ENCODE measurements at places on chromosomes 1 and 21.

- no peak for ATAC-seq
Measured at GRCh38 chr1:212463565-212464285, 31.0 kb downstream of the NENF start.

DNA sequence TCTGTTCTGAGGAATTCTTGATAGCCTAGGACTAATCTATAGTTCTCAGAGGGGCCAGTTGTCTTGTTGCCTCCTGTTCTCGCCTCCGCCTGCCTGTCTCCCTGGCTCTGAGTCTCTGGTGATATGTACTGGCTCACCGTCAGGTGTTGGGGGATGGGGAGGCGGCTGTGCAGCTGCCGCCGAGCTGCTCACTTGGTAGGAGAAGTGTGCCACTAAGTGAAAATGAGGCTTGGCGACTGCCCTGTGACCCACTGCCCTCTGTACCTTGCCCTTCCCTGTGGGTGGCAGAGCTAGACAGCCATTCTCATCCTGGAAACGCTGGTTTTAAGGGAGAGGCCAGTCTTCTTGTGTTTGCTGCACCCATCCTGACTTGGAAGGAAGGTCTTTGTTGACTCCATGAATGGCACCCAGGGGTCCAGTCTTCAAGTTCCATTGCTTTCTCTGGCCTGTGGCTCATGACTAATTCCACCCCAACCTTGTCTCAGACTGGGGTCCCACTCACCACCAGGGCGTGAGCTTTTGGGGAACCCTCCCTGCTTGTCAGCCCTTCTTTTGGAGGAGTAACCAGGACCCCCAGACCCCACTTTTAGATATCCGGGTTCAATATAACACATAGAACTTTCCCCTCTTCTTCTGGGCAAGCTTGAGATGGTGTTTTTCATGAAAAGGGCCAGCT, 120.6 kb downstream of the CACNA1E start:
- no peak for ATAC-seq

DNA sequence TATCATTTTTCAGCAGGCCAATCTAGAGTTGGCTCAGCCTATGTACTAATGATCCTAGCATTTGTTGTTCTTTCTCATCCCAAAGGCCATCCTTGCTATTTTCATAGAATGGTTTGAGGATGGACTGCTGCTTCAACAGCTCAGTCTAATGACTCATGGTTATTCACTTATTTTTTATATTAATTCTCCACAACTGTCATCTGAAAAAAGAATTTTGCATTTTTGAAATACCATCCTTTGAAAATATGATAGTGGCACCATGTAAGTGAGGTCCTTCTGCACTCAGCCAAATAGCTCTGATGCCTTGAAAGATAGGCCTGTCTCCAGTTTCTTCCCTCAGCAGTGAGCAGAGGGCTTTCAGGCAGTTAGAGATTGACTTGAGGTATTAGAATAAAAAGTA, 377.5 kb downstream of the LMO4 start:
- no peak for ATAC-seq

GRCh38 chr1:205144046-205144720, 22.4 kb upstream of the RBBP5 start:
- ATAC-seq: no peak

GRCh38 chr1:4792565-4792964, 138.2 kb downstream of the AJAP1 start:
- ATAC-seq: no peak

DNA sequence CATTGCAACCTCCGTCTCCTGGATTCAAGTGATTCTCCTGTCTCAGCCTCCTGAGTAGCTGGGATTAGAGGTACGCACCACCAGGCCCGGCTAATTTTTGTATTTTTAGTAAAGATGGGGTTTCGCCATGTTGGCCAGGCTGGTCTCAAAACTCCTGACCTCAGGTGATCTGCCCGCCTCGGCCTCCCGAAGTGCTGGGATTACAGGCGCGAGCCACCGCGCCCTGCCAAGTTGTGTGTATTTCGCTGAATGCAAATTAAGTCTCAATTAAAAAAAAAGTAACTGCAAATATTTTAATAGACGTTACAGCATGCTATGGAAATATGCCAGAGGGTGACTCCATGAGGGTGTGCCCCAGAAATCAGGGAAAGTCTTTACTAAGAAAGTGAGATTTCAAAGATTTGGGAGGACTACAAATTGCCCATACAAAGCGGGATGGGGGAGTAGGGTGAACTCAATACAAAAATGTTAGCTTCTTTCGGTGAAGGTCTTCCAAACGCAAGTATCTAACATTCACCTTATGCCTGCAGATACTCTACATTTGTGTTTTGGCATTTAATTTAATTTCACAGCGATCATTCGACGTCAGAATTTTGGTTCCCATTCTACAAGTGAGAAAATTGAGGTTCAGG, 85.6 kb downstream of the NKAIN1 start:
- peak; percentile 14 for ATAC-seq

- no peak for ATAC-seq
Measured at GRCh38 chr1:214662223-214662785, 59.3 kb downstream of the CENPF start.

- no peak for ATAC-seq
Measured at GRCh38 chr21:42612390-42612789, 41.0 kb upstream of the PDE9A start.

DNA sequence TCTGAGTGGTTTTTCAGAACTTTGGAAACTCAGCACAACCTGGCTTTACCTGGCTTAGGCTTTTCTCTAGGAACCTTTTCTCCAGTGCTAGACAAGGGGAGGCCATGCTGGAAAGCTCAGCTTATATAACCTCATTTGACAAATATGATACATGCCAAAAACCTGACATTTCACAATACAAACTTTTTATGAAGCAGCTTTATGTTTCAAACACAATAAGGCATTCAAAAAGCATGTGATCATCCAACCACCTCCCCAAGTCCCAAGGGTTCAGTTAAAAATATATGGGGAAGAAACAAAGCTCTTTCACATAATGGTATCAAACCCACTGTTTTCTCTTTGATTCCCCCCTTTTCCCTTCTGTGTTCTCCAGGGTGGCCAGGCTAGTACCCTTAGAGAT, 63.7 kb downstream of the ZC3H11B start:
- no peak for ATAC-seq

GRCh38 chr1:35261412-35262120, 6.9 kb upstream of the ZMYM4 start:
- peak; percentile 95 for ATAC-seq

GRCh38 chr1:116255486-116256285, 117.4 kb upstream of the ATP1A1 start:
- peak; percentile 80 for ATAC-seq

- ATAC-seq: no peak
Measured at GRCh38 chr1:26696119-26696653, 371 bp downstream of the ARID1A start.

- peak; percentile 7 for ATAC-seq
Measured at GRCh38 chr1:20660847-20661206, 342 bp downstream of the DDOST start.

DNA sequence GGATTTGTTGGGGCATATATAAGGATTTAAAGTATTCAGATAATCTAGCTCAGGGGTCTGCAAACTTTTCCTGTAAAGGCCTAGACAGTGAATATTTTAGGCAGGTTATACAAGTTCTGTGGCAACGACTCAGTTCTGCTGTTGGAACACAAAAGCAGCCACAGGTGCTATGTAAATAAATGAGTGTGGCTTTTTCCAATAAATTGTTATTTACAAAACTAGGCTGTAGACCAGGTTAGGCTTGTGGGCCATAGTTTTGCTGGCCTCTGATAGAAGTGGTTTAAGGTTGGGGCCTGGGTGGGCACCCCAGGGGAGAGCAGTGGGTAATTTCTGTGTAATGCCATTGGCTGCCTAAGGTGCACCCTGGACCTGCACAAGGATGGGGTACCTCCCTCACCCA, 16.9 kb upstream of the IGFN1 start:
- ATAC-seq: no peak

DNA sequence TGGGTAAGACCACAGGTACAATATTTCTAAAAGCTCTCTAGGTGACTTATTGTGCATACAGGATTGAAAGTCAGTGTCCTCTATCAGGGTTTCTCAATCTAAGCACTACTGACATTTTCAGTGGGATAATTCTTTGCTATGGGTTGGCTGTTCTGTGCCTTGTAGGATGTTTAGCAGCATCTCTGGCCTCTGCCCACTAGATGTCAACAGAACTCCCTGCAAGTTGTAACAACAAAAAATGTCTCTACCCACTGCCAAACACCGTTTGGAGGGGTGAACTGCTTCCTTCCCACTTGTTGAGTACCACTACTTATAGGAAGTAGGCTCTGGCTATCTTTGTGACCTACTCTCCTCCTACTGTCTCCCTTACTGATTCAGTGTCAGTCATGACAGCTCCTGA, 90.1 kb upstream of the ZRANB2 start:
- no peak for ATAC-seq

- ATAC-seq: peak; percentile 96
Measured at GRCh38 chr1:3319874-3320245, 134.6 kb upstream of the ARHGEF16 start.

DNA sequence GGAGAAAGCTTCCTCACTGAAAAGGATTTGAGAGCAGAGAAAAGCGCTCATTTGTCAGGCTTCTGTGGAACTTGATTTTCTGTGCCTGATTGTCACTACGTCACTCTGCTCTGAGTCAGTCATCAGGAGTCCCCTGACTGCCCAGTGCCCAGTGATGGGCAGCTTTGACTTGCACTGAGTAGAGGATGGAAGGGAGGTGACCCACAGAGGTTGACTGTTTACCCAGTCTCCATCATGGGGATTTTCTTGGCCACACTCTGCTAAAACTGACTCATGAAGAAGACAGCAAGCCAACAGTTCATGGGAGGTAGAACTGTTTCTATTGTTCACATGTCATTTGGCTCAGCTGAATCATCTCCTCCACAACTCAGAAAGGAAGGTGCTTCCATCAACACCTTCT, 82.1 kb upstream of the DUSP10 start:
- ATAC-seq: peak; percentile 96

DNA sequence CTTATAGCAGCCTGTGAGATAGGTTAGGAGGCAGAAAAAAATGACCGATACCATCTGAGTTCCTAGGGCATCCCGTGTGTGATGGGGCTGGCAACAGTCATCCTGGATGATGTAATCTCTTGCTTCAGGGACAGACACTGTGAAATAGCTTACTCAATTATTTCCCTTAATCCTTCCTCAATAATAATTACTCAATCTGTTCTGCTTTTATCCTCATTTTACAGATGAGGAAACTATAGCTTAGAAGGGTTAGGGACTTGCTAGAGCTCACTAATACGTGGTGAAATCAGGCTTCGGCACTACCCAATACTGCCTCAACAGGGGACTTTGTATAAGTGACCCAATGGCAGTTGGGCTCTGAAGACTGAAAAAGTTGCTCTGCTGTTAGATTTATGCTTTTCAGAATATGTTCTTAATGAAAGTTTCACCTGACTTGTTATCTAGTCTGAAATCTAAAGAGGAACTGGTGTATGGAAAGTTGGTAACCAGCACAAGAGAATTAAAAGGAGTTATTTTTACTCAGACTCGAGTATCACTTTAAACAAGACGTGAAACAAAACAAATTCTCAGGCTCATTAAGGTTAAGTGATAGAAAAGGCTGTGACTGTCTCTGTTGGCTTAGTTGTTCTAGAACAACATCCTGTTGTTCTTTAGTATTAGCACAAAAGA, 14.4 kb downstream of the CD55 start:
- ATAC-seq: peak; percentile 79

- ATAC-seq: no peak
Measured at GRCh38 chr1:57164584-57164983, 198.8 kb upstream of the C8B start.

DNA sequence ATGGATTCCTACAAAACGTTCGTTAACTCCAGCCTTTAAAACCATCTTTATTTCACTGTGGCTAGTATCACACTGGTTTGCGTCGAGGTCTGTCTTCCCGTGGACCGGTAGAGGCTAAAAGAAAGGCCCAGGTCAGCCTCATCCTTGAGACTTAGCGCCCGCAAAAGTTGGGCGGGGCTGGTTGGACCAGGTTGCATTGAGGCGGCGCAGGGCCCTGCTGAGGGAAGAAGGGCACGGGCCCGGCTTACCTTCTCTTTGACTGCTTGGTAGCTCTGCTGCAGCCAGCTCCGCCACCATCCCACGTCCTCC, 455 bp downstream of the BSDC1 start:
- peak; percentile 50 for ATAC-seq

DNA sequence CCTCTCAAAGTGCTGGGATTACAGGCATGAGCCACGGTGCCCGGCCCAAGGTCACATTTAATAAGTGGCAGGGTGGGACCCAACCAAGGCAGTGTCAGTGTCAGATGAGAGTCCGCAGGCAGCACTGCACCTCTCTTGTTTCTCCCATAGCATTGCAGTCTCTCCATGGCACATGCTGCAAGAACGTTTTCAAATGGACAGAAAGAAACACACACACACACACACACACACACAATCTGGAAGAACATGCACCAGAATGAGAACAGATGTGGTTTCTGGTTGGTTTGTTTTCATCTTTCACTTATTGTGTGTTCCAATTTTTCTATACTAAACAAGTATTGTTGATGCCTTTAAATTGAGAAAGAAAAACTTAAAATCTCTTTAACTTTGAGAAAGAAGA, 126.5 kb downstream of the SYF2 start:
- ATAC-seq: no peak

DNA sequence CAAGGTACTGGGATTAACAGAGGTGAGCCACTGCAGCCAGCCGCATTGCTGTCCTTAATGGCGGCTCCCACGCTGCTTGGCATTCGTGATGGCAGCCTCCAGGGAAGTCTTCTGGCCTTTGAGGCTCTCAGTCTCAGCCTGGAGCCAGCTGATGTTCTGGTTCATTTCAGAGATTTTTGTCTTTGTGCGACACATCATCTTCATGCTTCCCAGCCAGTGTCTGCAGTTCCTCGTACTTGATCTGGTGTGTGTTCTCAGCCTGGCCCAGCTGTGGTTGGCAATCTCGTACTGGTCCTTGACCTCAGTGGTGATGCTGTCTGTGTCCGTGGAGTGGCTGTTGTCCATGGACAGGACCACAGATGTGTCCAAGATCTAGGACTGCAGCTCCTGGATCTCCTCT, 11.7 kb downstream of the SNRPE start:
- no peak for ATAC-seq

DNA sequence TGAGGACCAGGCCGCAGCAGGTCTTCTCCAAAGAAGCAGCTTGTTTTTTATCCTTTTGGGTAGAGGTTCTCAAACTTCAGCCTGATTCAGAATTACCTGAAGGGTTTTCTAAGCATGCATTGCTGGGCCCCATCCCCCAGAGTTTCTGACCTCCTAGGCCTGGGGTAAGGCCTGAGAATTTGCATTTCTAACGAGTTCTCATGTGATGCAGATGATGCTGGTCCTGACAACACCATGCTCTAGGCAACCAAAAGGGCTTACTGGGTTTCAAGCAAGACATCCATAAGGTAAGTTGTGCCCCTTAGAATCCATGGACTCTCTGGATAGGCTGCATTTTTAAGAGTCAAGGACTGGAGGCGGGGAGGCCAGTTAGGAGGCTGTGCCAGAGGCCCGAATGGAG, 295.1 kb downstream of the HHIPL2 start:
- no peak for ATAC-seq

- peak; percentile 91 for ATAC-seq
Measured at GRCh38 chr21:45140346-45140940, 66.1 kb downstream of the ADARB1 start.

GRCh38 chr1:246680190-246680589, 44.0 kb upstream of the SCCPDH start:
- no peak for ATAC-seq
